ENCODE measurements at places on chromosomes 3 and 15. TPM values are rescaled to one million over a fixed set of nuclear protein-coding genes. Genes with fewer than 3 reads are reported as not detected.
A peak's percentile ranks its signal among the peaks of the same experiment; 100 is the strongest.

SERINC4 gene
- 0.21 TPM for total RNA-seq

GRCh38 chr3:126971891-126972351 is 11.0 kb upstream of the PLXNA1 start:
- H3K36me3 ChIP-seq: no peaks in the 10 kb centered on the region
- H3K27me3 ChIP-seq: no peaks in the 10 kb centered on the region
- H3K27ac ChIP-seq: no peak overlapping the region
- no peak for DNase-seq
- H3K4me3 ChIP-seq: no peak overlapping the region

NEO1 gene
- 37.4 TPM for total RNA-seq

ALG1L2 gene
- total RNA-seq: not detected

- H3K4me3 ChIP-seq: peak overlapping the region; percentile 44
- peaks cover 3% of the 10 kb centered on the region for H3K4me1 ChIP-seq
- H3K36me3 ChIP-seq: no peaks in the 10 kb centered on the region
These were observed 455 bp upstream of the SNAP23 start for GRCh38 chr15:42494998-42495360.

DNA sequence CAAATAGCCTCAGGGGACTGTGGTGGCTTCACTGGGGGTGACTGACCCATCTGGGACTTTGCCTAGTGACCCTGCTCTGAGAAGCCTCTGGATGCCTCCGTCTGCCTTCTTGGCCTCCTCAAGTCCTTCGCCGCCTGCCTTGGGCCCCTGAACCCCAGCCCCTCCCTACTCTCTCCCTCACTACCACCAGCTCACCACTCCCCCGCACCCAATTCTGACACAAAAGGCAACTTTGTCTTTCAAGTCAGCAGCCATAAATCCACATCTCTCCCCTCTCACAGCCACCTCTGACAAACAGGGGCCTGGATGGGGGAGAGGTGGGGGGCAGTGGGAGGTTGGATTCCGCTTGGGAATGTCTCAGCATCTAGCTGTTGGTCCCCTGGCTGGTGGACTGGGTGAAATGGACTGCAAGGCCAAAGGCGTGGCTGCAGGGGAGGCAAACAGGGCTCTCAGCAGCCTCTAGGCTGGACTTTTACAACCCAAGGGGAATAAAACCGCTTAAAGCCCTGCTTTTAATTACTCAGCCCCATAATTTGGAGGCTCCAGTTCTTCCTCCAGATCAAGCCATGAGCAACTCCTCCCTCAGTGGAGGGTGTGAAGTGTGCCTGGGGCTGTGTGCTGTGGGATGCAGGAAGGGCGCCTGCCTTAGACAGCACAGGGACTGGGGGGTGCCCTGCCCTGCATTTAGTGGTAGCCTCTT is 33.4 kb downstream of the IGDCC3 start:
- H3K4me3 ChIP-seq: no peak overlapping the region
- H3K4me1 ChIP-seq: peaks cover 8% of the 10 kb centered on the region
- no peaks in the 10 kb centered on the region for H3K36me3 ChIP-seq
- no peak overlapping the region for H3K27ac ChIP-seq
- no peaks in the 10 kb centered on the region for H3K27me3 ChIP-seq

DZIP3 gene
- total RNA-seq: 31.2 TPM

DNA sequence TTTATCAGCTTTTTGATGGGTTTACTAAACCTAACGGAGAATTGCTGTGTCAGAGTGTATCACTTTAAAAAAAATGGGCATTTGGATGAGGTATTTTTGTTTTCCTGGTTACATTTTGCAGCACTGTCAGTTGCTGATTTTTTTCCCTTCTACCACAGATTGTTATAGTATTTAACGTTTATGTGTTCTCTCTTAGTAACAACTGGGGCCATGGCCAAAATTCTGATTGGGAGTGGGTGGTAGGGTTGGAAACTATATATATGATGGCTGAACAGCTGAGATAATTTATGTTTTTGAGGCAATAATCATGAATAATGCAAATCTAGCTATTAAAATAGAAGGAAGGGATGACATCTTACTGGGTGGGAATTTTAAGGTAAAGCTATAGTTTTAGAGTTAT is 229.4 kb upstream of the SUCLG2 start:
- H3K27ac ChIP-seq: no peak overlapping the region
- no peaks in the 10 kb centered on the region for H3K27me3 ChIP-seq
- DNase-seq: no peak
- H3K36me3 ChIP-seq: no peaks in the 10 kb centered on the region

DNA sequence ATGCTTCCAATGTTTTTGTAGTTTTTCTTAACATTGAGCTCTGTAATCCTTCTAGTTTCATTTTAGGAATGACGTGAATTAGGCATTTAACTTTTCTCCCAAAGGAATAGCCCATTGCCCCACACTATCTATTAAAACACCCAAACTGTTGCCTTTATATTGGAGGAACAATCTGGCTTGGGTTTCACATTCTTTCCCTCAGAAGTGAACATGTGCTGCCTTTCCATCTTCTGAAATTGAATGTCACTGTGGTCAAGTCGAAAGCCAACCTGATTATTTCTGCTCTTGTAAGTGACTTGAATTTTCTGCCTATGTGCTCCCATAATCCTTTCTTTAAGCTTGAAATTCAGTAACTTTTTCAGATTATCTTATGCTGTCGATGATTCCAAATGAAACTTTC is 214.5 kb downstream of the SLC9A9 start:
- H3K27ac ChIP-seq: no peak overlapping the region
- DNase-seq: no peak
- no peaks in the 10 kb centered on the region for H3K4me1 ChIP-seq
- H3K4me3 ChIP-seq: no peak overlapping the region

SLC6A11 gene
- total RNA-seq: 0.04 TPM

DNA sequence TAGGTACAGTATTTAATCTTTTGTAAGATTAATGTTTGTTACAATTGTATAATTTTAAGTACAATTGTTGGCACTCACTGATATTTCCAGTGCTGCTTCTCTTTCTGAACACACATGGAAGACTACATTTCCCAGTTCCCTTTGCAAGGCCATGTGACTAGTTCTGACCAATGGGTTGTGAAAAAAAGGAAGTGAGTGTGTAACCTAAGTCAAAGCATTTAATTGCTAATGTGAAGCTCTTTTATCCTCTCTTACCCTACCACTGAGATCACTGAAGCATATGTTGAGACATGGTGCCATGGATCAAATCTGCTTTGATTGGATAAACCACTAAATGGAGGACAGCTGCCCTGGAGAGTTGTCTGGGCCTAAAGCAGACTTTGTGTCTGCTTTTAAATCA is 83.9 kb upstream of the PLXND1 start:
- H3K4me1 ChIP-seq: peaks cover 20% of the 10 kb centered on the region
- H3K27me3 ChIP-seq: no peaks in the 10 kb centered on the region
- no peak overlapping the region for H3K27ac ChIP-seq
- peak; percentile 48 for DNase-seq

COL7A1 gene
- total RNA-seq: 76.6 TPM

GRCh38 chr15:74414603-74415338 is 19.0 kb downstream of the SEMA7A start:
- no peaks in the 10 kb centered on the region for H3K36me3 ChIP-seq
- no peaks in the 10 kb centered on the region for H3K27me3 ChIP-seq
- peaks cover 3% of the 10 kb centered on the region for H3K4me1 ChIP-seq
- DNase-seq: no peak

Measured in cardiac muscle cell (in vitro differentiated cells and primary cell).